A549 treated with DMSO at 1 μM for 4 hours (cell line): ENCODE measurements at places on chromosomes 1 and 21. TPM values are rescaled to one million over a fixed set of nuclear protein-coding genes. Genes with fewer than 3 reads are reported as not detected.

SLAMF9 gene
- 0.17 to 0.41 TPM (median 0.31 TPM) in 5 replicates for total RNA-seq

IVL gene
- total RNA-seq: 0.04 to 0.07 TPM in 2 of 5 replicates, not detected in the others

SLC6A9 gene
- 13.6 to 17.8 TPM (median 14.4 TPM) in 5 replicates for total RNA-seq

GJA9 gene
- total RNA-seq: 0.05 to 0.09 TPM (median 0.08 TPM) in 3 of 5 replicates, not detected in the others

PKP1 gene
- total RNA-seq: 0.03 to 0.11 TPM in 2 of 5 replicates, not detected in the others

ATP1A4 gene
- not detected in 5 replicates for total RNA-seq

C8B gene
- total RNA-seq: not detected in 5 replicates

OR6K3 gene
- not detected in 5 replicates for total RNA-seq

TNFRSF18 gene
- total RNA-seq: 0.23 to 0.31 TPM in 2 of 5 replicates, not detected in the others

GRIK1 gene
- not detected in 5 replicates for total RNA-seq

INSRR gene
- total RNA-seq: not detected in 5 replicates

TDRD5 gene
- 0.02 to 0.06 TPM (median 0.04 TPM) in 4 of 5 replicates, not detected in the other for total RNA-seq

CA14 gene
- not detected in 5 replicates for total RNA-seq

PLEKHN1 gene
- 4.4 to 7.1 TPM (median 6.1 TPM) in 5 replicates for total RNA-seq

LAMC1 gene
- total RNA-seq: 94.4 to 132 TPM (median 118 TPM) in 5 replicates

GPA33 gene
- total RNA-seq: not detected in 5 replicates

TRIM58 gene
- total RNA-seq: not detected in 5 replicates

BACE2 gene
- total RNA-seq: 20.2 to 24.4 TPM (median 22.5 TPM) in 5 replicates

KCNJ9 gene
- not detected in 5 replicates for total RNA-seq

SYT2 gene
- 0.01 to 0.05 TPM (median 0.03 TPM) in 5 replicates for total RNA-seq

FCER1G gene
- 0.33 TPM in 1 of 5 replicates, not detected in the others for total RNA-seq

OR13G1 gene
- not detected in 5 replicates for total RNA-seq

CFAP107 gene
- total RNA-seq: not detected in 5 replicates

SPRR2A gene
- not detected in 5 replicates for total RNA-seq

SYPL2 gene
- total RNA-seq: 0.10 to 0.19 TPM (median 0.15 TPM) in 5 replicates

SYT14 gene
- total RNA-seq: 0.05 to 0.11 TPM (median 0.06 TPM) in 5 replicates

C4BPA gene
- total RNA-seq: 0.48 to 1.0 TPM (median 0.64 TPM) in 5 replicates

RSPO1 gene
- 0.08 to 0.21 TPM (median 0.09 TPM) in 5 replicates for total RNA-seq

MEX3A gene
- 1.4 to 3.0 TPM (median 2.5 TPM) in 5 replicates for total RNA-seq

CBR3 gene
- total RNA-seq: 12.3 to 16.7 TPM (median 14.1 TPM) in 5 replicates

ADGRL4 gene
- total RNA-seq: not detected in 5 replicates

LCE1E gene
- total RNA-seq: 0.08 TPM in 1 of 5 replicates, not detected in the others

NBPF11 gene
- 4.5 to 5.1 TPM (median 5.0 TPM) in 5 replicates for total RNA-seq

THEM4 gene
- total RNA-seq: 13.3 to 15.5 TPM (median 13.8 TPM) in 5 replicates

LGR6 gene
- 0.40 to 0.75 TPM (median 0.61 TPM) in 5 replicates for total RNA-seq

DIPK1A gene
- 7.8 to 11.6 TPM (median 9.5 TPM) in 5 replicates for total RNA-seq
